ENCODE measurements at places on chromosomes 6 and 20.

DNA sequence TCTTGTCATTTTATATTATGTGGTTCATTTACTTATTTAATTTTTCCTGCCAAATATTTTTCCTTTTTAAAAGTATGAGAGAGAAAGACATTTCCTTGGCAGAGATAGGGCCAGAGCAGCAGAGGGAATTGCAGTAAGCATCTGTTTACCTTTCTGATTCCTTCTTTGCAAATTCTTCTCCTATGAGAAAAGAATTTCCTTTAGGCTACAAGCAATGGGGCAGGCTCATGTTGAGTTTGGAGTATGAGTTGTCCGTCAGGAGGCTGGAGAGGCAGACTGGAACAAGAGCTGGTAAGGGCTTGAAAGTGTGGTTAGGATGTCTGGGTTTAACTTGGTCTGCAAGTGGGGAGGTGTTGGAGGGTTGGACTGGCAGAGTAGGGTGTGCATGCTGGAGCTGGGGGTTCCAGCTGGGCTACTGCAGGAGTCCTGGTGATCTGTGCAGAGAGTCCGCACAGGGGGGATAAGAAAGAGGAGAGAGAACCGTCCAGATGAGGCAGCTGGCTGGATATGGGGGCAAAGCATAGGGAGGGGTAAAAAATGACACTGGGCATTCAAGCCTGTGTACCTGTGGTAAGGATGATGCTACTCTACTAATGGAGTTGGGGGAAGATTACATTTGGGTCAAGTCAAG lies 19.7 kb downstream of the TIAM2 start:
- DNase-seq: no peak

DNA sequence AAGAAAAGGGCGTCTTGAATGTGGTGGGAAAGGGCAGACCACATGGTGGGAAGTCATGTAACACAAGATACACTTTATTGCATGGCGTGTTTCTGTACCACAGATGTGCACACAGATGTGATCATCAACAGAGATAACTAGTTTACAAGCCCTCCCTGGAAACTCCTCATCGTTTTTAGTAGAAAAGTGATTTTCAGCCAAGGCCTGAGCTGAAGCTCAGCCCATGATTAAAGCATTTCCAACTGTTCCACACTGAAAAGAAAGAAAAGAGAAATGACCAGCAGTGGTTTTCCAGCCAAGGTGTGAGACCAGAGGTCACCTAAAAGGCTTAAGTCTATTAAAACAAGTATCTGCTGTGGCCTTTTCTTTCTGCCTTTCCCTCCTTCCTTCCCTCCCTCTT lies 463.9 kb upstream of the JAG1 start:
- DNase-seq: no peak

DNA sequence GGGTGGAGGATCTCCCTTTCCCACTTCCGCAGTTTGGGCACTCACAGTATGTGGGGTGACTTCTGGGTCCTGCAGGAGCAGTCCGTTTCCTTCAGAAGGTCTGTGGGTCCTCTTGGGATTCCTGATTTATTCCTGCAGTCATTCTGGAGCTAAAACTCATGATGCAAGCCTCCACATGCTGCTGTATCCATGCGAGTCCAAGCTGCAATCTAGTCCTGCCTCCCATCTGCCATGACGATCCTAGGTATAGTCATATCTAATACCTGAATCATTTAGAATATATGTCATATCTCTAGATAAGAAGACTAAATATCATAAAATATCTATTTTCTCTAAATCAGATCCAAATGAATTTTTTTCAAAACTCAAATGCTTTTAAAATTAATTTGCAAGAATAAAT lies 103.4 kb upstream of the AHI1 start:
- DNase-seq: no peak

DNA sequence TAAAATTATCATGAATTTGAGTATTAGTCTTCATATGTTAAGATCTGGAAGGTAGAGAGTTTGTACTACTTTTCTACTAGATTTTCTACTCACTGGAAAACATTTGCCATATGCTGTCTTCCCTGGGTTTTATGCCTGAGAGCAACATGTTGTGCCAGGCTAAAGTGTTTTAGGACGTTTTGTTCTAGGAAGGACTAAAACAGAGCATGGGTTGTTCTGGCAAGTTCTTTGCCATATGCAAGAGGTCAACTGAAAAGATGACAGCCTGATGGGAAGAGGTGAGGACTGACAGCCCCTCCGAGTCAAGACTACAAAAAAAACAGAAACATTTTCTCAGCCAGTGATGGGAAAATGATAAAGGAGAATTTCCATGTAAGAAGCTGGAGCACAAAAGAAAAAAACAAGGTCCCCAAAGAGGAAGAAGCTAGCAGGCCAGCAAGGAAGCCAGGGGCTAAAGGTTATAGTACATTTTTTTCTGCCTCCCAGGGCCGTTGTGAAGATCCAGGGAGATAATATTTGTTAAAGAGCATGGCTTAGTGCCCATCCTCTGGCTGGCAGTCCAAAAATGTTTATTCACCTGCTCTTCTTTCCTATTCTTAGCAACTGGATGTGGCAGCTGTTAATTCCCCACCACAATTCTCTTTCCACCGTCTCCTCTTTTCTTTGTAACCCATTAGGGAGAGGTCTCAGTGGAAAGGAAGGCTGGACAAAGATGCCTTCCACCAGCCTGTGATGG lies 7.8 kb downstream of the SCGN start:
- DNase-seq: no peak

GRCh38 chr6:90168693-90169131 lies 127.9 kb downstream of the BACH2 start:
- no peak for DNase-seq

- no peak for DNase-seq
Measured at GRCh38 chr6:42095094-42095493, 44.8 kb downstream of the TAF8 start.

Data from activated T-helper 1 cell treated with anti-CD3 and anti-CD28 coated beads, Interleukin-2, amount 50 U/mL, for 16 hours (primary cell).